ENCODE measurements at places on chromosomes 6 and 20. TPM values are rescaled to one million over a fixed set of nuclear protein-coding genes. Genes with fewer than 3 reads are reported as not detected.

The MYBL2 gene
- 25.3 TPM for total RNA-seq

The C6orf15 gene
- not detected for total RNA-seq

DNA sequence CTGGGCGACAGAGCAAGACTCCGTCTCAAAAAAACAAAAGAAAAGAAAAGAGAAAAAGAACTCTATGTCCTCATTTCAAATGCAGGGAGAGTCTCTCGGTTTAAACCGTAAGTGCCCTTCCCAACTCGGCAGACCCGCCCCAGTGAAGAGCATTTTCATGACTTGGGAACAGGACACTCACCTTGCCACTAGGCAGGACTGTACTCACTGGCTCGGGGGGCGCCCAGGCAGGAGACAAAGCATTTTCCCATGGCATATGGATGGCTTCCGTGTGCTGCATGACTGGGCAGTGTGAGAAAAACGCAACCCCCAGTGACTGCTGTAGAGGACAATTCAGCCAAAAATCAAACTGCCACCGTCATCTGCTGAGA, 23.7 kb upstream of the MRGBP start:
- no peaks in the 10 kb centered on the region for H3K27me3 ChIP-seq
- DNase-seq = no peak
- no peak overlapping the region for H3K4me3 ChIP-seq
- H3K4me1 ChIP-seq = peaks cover 61% of the 10 kb centered on the region

GRCh38 chr6:150940941-150941340, 75.4 kb downstream of the MTHFD1L start:
- H3K4me3 ChIP-seq = no peak overlapping the region
- no peaks in the 10 kb centered on the region for H3K27me3 ChIP-seq
- peak; percentile 79 for DNase-seq
- peaks cover 7% of the 10 kb centered on the region for H3K4me1 ChIP-seq

DNA sequence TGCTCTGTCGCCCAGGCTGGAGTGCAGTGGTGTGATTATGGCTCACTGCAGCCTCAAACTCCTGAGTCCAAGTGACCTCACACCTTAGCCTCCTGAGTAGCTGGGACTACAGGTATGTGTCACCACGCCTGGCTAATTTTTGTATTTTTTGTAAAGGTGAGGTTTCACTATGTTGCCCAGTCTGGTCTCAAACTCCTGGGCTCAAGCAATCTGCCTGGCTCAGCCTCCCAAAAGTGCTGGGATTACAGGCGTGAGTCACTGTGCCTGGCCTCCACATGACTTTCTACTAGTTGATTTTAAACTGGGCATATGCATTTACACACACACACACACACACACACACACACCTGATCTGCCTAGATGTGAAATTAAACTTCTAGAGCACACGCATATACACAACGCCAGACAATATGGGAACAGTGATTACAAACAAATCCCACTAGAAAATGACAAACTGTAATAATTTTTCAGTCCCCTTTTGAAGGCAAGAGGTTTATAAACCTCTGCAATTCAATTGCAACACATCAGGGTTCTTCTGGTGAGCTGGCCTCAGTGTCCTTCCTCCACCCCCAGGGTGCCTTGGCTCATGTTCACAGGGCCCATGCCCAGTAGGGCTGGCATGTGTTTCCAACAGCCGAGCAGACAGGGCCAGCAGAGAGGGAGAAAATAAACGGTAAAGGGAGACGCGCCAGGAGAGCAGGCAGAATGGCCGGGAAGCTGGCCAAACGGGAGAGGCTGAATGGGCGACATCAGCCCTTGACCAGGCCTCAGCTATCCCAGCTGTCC, 31.2 kb downstream of the PARD6B start:
- no peak overlapping the region for H3K27ac ChIP-seq
- H3K4me1 ChIP-seq = no peaks in the 10 kb centered on the region
- H3K27me3 ChIP-seq = no peaks in the 10 kb centered on the region
- H3K4me3 ChIP-seq = no peak overlapping the region
- no peaks in the 10 kb centered on the region for H3K36me3 ChIP-seq

- no peak for DNase-seq
- no peaks in the 10 kb centered on the region for H3K27me3 ChIP-seq
- H3K4me1 ChIP-seq = no peaks in the 10 kb centered on the region
- no peak overlapping the region for H3K4me3 ChIP-seq
- H3K27ac ChIP-seq = peak overlapping the region; percentile 65
These were observed 54.0 kb upstream of the IPCEF1 start for GRCh38 chr6:154410619-154411072.

GRCh38 chr20:24106150-24106800, 117.7 kb upstream of the GGTLC1 start:
- peaks cover 5% of the 10 kb centered on the region for H3K27me3 ChIP-seq
- no peak overlapping the region for H3K4me3 ChIP-seq
- no peak for DNase-seq
- no peaks in the 10 kb centered on the region for H3K36me3 ChIP-seq

DNA sequence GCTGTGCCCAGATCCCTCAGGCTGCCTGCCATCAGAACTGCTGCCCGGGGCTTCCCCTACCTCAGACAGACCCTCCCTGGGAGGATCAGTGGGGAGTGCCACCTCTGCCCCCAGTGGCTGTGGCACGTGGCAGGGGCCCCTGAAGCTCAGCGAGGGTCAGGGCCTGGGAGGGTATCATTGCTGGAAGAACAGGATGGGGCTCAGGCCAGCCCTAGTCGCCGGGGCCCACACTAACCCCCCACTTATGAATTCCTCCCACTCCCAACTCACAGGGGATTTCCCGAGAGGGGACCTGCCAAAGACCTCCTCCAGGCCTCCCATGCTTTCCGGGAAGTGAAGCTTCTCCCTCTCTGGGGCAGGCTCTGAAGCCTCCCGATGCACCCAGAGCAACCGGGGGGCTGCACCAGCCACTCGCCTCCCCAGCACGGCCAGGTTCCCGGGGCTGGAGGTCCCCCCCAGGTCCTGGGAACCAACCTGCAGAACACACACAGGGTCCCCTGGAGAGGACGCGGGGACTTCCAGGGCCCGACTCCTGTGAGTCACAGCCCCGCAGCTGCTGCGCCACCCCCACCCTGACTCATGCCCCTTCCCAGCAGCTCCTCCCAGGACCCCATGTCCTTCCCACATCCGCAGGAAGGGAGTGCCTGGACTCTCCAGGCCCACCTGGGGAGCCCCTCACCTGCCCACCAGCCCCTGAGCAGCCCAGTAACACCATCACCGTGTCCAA, 2.5 kb downstream of the TNFRSF6B start:
- no peaks in the 10 kb centered on the region for H3K27me3 ChIP-seq
- DNase-seq = peak; percentile 76
- H3K36me3 ChIP-seq = peaks cover 11% of the 10 kb centered on the region
- H3K4me1 ChIP-seq = peaks cover 70% of the 10 kb centered on the region
- no peak overlapping the region for H3K4me3 ChIP-seq
- peak overlapping the region; percentile 77 for H3K27ac ChIP-seq

DNA sequence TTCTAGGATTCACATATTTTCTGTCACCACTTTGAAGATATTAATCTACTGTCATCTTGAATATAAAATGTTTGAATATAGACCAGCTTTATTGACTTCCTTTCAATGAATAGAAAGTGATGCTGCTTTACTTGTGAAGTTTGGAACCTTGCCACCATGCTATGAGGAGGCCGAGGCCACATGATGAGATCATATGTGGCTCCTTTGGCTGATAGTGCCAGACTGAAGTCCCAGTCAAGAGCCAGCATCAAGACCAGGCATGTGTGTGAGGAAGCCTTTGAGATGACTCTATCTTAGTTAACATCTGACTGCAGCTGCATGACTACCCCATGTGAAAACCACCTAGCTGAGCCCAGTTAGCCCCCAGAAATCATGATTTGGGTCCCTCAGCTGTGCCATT, 169.5 kb downstream of the OTOR start:
- no peaks in the 10 kb centered on the region for H3K27me3 ChIP-seq
- no peak overlapping the region for H3K27ac ChIP-seq
- H3K4me3 ChIP-seq = no peak overlapping the region
- no peaks in the 10 kb centered on the region for H3K4me1 ChIP-seq
